ENCODE measurements at places on chromosomes 11 and 22. TPM values are rescaled to one million over a fixed set of nuclear protein-coding genes. Genes with fewer than 3 reads are reported as not detected.

GRCh38 chr11:70739811-70740487 is 341.6 kb downstream of the CTTN start:
- no peak for DNase-seq

- no peak for DNase-seq
Observed at GRCh38 chr22:32660292-32660691, 141.2 kb upstream of the TIMP3 start.

GRCh38 chr11:10693509-10694081 is at the start of gene IRAG1:
Gene IRAG1, minus strand, starts transcription at chr11:10693755. Its CDS starts 153 bp downstream, at chr11:10693602.
- DNase-seq, result no peak

DNA sequence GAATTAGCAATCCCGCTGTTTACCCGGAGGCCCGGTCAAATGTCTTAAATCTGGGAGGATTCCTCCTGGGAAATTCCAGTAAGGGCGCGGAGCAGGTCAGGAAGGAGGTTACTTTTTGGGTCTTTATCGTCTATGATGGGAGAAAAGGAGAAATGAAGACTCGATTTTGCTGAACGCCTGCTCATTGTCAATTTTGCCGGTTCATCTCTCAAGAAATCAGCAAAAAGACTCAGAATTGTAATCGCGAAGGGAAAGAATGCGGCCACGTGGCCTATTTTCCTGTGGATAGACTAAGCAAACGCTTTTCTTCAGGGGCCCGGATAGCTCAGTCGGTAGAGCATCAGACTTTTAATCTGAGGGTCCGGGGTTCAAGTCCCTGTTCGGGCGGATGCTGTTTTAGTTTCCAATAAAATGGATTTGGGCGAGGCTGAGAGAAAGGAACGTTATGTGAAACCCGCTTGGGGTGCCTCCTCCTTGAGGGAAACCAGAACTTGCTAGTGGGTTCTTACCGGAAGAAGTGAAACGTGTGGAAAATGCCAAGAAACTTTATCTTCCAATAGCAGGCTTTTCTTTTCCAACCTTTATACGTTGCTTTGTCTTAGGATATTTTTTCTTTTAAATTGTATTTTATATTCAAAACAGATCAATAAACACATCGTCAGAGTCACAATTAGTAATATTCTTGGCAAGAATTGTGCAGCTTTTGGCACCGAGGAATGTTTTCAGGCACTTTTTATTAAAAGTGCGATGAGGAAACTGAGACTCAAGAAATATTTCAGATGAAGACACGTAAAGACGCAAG is 45.0 kb downstream of the OR4D9 start:
- DNase-seq, result peak; percentile 58

- DNase-seq, result peak; percentile 96
Observed at GRCh38 chr22:39266398-39267030, 21.7 kb upstream of the PDGFB start.

DNA sequence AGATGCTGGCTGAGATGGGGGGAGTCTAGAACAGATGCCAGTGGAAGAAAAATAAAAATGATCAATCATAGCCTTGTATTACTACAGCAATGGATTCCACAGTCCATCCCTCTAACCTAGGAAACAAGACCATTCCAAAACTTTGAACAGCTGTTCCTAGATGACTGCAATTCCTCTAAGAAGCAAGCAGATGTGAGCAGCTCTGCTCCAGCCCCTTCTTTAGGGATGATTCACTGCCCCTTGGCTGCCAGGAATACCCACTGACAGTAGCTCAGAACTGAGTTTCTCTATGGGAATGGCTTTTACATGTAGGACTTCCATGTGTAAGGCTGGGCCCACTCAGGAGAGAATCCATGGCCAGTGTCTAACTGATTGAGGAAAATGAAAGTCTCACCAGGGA is 943.9 kb downstream of the OPCML start:
- DNase-seq, result no peak

- DNase-seq, result no peak
Observed at GRCh38 chr11:101090679-101091270, 38.8 kb downstream of the PGR start.

DNA sequence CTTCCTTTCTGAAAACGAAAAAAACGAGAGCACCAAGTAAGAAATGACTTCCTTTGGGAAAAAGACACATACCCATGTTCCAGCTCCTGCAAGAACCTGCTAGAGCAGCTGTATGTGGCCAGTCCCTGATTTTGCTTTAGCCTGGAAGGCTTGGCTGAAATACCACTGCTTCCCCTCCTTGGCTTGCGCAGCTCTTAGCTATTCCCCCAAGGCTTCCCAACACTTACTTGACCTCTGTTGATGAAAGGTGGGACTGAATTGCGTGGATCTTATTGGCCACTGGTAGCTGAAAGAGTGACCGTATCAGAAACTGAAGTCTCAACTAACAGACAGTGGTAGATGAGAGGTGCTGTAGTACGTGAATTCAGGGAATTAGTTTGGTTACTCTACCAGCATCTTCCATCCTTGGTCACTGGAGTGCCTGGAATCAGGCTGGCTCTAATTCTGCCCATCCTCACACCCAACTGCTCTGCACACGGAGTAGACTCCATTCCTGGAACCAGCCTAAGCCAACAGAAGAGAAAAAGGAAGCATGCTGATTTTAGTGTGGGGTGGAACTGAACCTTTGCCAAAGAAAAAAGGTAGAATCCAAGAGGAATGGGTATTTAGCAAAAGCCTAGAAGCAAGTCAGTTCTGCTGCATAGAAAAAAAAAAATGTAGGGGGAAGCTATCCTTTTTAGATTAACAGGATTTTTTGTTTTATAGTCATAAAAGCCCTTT is 73.8 kb upstream of the CRTAM start:
- no peak for DNase-seq

DNA sequence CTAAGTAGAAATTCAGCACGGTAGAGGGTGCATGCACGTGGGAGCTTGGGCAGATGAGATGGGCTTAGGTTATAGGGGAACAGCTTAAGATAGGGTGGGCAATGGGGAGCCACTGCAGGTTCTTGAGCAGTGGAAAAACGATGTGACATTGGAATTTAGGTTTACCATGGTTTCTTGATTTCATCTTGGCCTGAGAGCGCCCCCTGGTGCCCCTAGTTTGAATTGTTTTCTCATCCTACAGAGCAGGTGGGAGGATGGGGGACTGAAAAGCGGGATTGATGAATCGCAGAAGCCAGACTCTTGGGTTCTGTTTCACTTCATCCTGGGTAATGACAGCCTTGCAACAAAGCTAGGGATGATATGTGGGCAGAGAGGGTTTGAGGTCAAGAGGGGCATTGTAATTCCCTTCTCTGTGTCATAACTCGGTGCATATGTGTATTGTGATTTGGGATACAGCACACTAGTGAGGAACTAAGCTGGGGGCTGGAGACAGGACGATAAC is 6.7 kb upstream of the MCAM start:
- DNase-seq, result peak; percentile 37

- no peak for DNase-seq
Observed at GRCh38 chr22:37147186-37147990, 2.3 kb downstream of the IL2RB start.

DNA sequence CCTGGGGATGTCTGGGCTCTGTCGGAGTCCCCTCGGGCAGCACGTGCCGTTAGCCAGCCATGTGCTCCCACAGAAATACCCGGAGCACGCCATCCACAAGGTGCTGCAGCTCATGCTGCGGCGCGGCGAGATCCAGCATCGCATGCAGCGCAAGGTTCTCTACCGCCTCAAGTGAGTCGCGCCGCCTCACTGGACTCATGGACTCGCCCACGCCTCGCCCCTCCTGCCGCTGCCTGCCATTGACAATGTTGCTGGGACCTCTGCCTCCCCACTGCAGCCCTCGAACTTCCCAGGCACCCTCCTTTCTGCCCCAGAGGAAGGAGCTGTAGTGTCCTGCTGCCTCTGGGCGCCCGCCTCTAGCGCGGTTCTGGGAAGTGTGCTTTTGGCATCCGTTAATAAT is 24.1 kb downstream of the MCM5 start:
- no peak for DNase-seq

GRCh38 chr11:78313898-78314297 is 103.7 kb downstream of the GAB2 start:
- DNase-seq, result no peak

DNA sequence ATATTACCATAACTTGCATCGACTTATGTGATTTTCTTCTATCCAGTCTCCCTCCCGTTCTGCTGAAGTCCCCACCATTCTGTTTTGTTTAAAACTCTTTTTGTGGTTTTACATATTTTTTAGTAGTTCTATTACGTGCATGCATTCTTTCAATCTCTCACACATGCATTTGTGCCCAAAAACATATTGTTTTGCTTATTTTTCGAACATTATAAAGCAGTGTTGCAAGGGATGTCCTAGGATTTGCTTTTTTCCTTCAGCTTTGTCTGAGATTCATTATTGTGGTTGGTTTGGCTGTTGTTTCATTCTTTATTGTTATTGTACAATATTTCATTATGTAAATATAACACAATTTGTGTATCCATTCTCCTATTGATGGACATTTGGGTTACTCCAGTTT is 235.7 kb downstream of the DYNC2H1 start:
- no peak for DNase-seq

GRCh38 chr11:107780136-107780535 is 68.3 kb upstream of the SLN start:
- DNase-seq, result no peak

- no peak for DNase-seq
Observed at GRCh38 chr11:17229481-17230152, 21.8 kb upstream of the PIK3C2A start.

DNA sequence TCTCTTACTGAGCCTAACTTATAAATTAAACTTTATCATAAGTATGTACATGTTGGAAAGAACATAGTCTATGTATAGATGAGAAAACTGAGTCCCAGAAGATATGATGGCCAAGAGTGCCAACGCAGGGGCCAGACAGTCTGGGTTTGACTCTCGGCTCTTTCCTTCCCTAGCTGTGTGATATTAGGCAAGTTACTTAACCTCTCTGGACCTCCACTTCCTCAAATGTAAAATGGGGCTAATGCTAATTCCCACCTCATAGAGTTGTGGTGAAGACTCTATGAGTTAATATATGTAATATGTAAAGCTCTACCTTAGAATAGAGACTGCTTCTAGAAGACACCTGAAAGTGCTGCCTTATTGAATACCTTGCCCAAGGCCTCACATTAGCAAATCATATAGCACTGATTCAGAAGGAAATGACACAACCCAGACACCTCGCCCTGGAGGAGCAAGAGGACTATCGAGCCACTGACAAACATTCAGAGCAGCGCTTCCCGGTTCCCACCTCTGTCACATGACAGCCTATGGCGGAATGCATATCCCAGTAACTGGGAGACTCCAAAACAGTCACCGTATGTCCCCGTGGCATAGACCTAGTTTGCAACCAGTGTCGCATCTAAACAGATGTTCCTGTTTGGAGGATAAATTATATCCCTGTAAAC is 11.3 kb upstream of the CCDC86 start:
- DNase-seq, result no peak

DNA sequence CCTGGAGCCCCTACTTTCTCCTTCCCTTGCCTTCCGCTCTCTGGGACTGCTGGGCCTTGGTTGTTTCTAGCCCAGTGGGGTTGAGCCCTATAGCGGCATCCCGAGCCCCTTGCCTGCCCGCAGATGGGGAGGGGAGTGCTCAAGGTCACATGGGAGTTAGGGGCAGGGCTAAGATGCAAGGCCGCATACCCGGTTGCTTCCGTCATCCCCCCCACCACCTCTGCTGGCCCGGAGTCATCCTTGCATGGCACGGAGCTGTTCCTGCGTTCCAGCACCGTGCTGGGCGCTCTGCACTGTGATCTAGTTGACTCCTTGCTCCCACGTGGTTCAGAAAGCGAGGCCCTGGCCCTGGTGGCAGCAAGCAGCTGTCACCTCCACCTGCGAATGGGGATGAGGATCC is 18.0 kb downstream of the FLRT1 start:
- DNase-seq, result no peak

GRCh38 chr22:44097263-44098020 is 73.3 kb downstream of the PARVB start:
- DNase-seq, result no peak

GRCh38 chr11:13899603-13900002 is 62.9 kb upstream of the SPON1 start:
- no peak for DNase-seq

DNA sequence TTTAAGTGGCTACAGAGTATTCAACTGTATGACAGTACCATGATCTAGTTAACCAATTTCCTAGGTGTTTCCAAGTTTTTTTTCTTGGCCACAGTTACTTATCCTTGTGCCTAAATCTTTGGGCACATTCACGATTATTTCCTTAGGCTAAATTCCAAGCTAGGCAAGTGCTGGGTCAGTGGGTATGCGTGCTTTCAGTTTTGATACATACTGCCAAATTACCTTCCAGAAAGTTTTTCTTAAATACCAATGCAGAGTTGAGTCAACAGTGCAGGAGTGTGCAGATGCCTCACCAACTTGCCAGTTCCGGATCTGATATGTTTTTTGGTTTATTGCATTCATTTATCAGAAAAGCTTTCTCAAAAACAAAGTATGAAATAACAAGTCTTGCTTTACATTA is 67.9 kb upstream of the OR4B1 start:
- no peak for DNase-seq

Gene MS4A12
- not detected for total RNA-seq

Gene MMP1
- total RNA-seq, result not detected

Gene OR52N4
- 0.37 TPM for total RNA-seq

Gene C11orf52
- not detected for total RNA-seq

Gene SCGB2A2
- not detected for total RNA-seq

Gene RFPL1
- total RNA-seq, result not detected

Gene UNC93B1
- 79.7 TPM for total RNA-seq

Gene KCNQ1OT1
- 1.3 TPM for total RNA-seq

Gene B3GAT1
- not detected for total RNA-seq
